Stimulated activated CD8-positive, alpha-beta memory T cell treated with anti-CD3 and anti-CD28 coated beads, Interleukin-12 subunit alpha, Interleukin-12 subunit beta, amount 100 ng/mL, for 1 hour (primary cell): ENCODE measurements at places on chromosomes 2 and 18.

GRCh38 chr2:109247812-109248211 is 118.8 kb downstream of the SH3RF3 start:
- DNase-seq = no peak

GRCh38 chr2:56410140-56410539 is 226.3 kb downstream of the CCDC85A start:
- DNase-seq = no peak

- no peak for DNase-seq
Measured at GRCh38 chr2:149715005-149715592, 127.5 kb upstream of the MMADHC start.

DNA sequence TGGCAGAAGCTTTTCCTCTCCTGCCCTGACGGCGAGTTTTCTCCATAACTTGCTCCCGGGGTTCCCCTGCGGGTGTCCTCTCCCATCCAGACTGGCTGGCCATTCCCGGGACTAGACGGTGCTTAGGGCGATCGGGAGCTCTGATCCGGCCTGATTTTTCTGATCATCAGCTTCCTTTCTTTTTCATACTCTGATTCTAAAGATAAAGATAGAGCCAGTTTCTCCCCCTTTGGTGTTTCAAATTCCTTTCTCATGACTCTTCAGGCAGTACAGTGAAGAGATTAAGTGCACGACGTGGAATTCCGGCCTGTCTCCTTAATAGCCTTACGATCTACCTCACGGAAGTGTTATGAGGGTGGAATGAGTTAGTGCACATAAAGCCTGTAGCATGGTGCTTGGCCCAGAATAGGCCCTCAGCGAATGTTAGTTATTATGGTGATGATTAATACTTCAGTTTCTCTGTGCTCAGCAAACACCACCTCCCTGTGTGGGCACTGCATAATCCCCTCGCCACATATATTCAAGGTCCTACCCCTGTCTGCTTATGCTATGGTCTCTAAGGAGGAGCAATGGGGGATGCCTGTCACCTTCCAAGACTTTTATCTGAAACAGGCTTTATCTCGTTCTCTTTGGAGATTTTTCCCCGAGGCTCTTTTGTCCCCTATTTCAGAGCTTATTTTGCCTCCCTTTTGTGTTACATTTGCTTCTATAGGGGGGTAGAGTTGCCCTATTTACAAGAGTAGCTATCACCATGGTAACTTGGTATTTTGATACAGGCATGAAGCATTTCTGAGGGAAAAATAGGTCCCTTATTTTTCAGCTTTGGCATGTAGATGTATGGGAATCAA is 254.8 kb downstream of the CDH2 start:
- DNase-seq = no peak

DNA sequence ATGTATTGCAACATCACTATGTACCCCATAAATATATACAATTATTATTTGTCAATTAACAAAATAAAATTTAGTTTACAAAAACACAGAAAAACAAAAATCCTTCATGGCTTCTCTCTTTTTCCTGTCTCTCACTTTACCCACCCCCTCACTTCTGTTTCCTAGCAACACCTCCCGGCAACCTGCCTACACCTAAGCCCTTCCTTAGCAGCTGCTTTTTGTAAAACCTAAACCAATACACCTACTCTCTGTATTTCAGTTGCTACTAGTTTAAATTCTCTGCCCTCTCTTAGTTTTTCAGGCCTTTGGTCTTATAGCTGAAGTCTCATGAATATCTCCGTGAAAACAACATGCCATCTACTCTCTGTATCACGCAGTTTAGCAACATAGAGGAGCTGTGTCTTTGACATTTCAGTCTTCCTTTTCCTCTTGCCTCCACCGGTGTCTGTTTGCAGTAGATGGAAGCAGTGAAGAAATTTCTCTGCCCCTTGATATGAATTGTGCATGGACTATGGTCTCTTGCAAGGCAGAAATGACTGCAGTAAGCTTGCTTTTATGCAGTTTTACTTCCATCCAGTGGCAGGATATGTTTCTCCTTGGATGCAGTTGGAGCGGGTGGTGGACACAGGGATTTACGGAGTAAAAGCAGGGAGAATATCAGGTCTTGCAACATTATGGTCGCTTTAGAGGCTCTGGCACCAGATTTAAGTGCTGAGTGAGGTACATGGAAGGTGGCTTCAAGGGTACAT is 42.0 kb upstream of the ZDBF2 start:
- no peak for DNase-seq

DNA sequence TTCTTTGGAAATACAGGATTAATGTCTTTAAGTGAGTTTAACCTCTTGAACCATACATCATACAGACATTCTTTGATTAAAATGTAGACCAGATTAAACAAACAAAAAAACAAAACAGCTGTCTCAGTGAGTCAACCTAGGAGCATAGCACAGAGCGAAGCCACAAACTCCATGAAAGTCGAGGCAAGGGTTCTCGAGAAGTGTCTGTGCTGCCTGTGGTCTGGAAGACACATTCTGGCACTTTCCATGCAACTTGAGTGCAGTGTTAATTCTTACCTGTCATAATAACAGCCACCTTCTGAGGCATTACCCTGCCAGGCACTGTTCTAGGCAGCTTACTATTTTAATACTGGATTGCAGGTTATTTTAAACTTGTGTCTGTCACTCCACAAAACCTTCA is 435.5 kb upstream of the MMADHC start:
- no peak for DNase-seq

DNA sequence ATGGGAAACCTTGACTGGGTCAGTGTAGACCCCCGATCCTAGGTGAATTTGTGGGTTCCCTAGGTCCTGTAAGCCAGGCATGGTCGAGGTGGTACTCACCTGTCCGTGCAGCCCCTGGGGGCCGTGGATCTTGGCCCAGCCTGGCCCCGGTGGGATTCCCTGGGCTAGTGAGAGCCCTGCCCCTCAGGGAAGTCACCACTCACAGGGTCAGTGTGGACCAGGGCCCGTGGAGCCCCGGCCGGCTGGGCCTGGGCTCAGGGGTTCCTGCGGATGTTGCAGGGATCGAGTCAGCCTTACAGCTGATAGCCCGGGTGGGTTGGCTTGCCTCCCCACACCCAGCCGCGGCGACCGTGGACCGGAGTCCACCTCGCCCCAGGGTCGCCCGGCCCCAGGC is 528 bp downstream of the ATG9A start:
- DNase-seq = no peak

GRCh38 chr2:66567729-66568128 is 132.8 kb downstream of the MEIS1 start:
- no peak for DNase-seq

DNA sequence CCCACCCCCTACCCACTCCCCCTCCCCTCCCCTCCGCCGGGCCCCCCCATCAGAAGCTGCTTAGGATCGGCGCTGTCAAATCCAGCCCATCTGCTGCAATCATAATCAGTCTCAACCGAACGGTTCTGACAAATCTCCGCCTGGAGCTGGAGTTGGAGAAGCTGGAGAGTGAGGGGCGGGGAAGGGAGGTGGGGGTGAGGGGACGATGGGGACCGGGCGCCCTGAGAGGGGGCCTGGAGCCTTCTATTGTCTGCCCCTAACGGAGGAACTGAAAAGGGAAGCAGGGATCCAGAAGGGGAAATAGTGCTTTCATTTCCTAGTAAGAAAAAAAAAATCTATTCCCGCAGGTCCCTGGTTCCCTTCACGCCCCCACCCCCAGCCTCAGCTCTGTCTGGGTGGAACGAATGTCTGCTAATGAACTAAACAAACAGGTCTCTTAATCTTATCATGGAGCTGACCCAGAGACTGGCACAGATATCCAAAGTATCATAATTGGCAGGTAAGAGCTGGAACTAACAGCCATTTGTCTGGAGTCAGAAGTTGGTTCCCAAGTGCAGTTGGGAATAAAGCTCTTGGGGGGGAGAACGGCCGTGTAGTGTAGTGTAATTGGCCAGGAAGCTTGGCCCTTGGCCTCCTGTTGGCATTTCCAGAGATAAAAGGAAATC is 301.2 kb downstream of the NCKAP5 start:
- no peak for DNase-seq

DNA sequence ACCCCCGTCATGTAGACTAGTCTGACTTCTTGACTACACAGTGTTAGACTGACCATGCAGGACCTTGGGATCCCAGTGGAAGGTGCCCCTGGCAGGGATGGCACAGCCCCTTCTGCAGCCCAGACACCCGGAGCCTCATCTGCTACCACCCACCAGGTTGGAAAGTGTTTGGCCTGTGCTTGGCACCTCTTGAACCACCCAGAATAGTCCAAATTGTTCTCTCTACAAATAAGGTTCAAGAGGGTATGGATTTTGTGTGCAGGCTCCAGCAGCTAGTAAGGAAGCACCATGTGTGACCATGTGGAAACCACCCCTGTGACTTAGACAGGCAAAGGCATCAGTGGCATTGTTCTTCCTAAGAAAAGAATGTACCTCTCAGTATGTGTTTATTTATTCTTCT is 18.4 kb downstream of the L3MBTL4 start:
- no peak for DNase-seq

- DNase-seq = no peak
Measured at GRCh38 chr18:32998285-32998684, 225.5 kb upstream of the KLHL14 start.

DNA sequence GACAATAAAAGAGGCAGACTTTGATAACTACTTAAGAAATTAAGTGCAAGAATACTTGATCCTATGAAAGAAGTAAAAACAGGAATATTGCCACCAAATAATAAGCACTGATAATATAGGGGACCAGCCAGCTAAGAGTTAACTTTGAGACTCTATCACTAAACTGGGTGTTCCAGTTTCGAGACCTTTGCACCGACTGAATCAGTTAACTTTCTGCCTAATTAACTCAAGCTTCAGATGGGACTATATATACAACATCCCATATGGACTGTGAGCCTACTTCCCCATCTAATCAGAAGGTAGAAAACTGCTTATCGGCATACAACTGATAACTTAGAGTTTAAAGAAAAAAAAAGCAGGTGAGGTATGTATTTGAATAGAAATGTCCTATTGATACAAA is 25.8 kb upstream of the SLC9A2 start:
- DNase-seq = no peak

DNA sequence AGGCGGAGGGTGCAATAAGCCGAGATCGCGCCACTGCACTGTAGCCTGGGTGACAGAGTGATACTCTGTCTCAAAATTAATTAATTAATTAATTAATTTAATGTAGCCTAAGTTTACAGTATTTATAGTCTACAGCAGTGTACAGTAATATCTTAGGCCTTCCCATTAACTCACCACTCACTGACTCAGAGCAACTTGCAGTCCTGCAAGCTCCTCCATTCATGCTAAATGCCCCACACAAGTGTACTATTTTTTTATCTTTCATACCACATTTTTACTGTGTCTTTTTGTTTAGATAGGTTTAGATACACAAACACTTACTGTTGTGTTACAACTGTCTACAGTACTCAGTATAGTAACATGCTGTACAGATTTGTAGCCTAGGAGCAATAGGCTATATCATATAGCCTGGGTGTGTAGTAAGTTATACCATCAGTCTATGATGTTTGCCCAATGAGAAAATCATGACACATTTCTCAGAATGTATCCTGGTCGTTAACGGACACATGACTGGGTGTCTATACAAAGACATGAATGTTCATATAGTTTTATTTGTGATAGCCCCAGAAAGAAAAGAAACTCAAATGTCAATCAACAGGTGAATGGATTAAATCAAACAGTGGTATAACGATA is 15.8 kb upstream of the RNU2-63P start:
- DNase-seq = no peak

DNA sequence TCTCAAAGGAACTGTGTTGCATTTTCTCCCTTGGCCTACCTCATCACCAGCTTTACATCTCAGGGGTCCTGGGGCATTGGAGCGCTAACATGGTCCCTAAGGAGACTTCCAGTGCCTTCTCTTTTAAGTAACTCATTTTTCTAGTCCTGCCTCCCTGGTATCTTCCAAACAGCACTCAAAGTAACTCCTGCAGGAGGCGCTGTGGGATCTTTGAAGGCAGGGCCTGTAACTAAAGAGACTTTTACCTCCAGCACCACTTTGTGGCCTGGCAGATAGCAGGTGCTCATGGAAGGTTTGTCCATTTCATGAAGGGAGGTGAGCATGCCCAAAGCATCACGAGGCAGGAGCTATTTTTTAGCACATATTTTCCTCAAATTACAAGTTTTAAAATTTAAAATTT is 411.0 kb upstream of the GYPC start:
- no peak for DNase-seq

- no peak for DNase-seq
Measured at GRCh38 chr2:235510318-235510717, 16.5 kb downstream of the AGAP1 start.

- DNase-seq = no peak
Measured at GRCh38 chr2:103962670-103963069, 891.2 kb upstream of the POU3F3 start.

GRCh38 chr18:45980229-45980628 is 13.1 kb upstream of the EPG5 start:
- no peak for DNase-seq

DNA sequence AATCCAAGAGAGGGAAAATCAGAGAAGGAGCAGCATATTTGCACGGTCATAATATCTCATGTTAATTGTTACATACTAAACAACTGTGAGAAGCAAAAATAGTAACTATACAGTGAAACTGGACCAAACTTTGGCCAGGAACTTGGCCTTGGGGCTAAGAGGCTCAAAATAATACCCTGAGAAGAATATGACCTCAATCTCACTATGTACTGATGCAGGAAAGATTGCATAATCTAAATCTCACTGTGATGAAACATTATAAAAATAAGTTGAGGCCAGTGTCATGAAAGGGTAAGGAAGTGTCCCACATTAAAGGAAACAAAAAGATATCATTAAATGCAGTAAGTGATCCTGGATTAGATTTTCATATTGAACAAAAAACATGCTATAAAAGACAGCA is 36.5 kb downstream of the ZRANB3 start:
- no peak for DNase-seq

- DNase-seq = no peak
Measured at GRCh38 chr2:241223211-241224017, 34.9 kb downstream of the ANO7 start.

DNA sequence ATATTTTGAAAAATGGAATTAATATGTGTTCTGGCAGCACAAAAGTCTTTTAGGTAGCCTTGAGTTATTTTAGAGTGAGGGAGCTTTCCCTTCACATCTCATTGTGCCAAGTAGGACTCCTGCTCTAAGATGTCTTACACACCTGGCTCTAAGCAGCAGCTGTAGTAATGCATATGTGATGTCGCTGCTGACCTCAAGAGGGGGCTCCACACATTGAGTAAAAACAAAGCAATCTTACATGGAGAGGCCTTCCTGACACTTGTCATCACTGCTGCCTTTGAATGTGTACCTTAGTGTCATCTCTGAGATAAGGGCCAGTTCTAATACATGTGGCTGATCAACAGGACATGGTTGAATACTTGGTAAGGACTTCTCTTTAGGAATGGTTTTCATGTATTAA is 75.8 kb downstream of the ACTR3 start:
- DNase-seq = no peak

- DNase-seq = no peak
Measured at GRCh38 chr18:7017013-7017412, 100.6 kb downstream of the LAMA1 start.

- no peak for DNase-seq
Measured at GRCh38 chr2:27776097-27776496, 4.6 kb downstream of the MRPL33 start.

GRCh38 chr2:238682536-238682935 is 165.3 kb upstream of the TWIST2 start:
- no peak for DNase-seq
